ENCODE measurements at places on chromosomes 5 and 9.

- no peak for DNase-seq
These were observed 383.9 kb upstream of the DAB2 start for GRCh38 chr5:39808656-39809055.

- no peak for DNase-seq
These were observed 5.0 kb upstream of the SLC34A1 start for GRCh38 chr5:177378884-177379883.

GRCh38 chr5:58458743-58459145, 1.1 kb downstream of the PLK2 start:
- DNase-seq: no peak

DNA sequence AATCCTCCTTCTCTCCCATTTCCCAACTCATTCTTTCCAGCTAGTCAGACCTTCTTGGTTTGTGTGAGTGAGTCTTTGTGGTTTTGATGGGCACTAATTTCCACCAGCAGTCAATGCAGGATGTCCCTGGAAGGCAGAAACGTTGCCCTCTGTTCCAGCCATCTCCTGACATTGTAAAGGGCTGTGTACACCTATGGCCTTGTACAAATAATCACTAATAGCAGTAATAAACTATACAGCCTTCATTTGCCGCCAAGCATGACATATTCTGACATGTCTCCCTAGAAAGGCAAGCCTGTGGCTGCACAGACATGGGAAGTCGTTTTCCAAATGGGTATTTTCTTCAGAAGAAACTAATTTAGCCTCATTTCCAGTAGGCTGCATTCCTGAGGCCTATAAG, 18.4 kb upstream of the DENND1A start:
- DNase-seq: no peak

DNA sequence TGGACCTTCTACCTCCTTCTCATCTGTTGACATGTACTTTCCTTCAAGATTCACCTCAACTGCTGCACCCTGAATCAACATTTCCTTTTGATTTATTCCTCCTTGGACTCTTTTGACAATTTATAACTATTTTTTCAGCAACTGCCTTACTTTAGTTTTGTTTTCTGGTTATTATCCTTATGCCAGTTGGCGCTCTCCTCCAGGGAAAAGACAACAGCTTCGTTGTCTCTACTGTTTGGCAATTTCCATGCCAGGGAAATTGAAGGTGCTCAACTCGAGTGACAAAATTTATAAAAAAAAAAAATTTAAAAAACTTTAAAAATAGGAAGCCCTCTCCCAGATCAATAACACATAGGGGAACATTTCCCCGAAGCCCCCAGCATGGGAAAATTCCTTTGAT, 549.2 kb upstream of the DMAC1 start:
- DNase-seq: no peak

GRCh38 chr9:12776513-12777055, 1.8 kb downstream of the LURAP1L start:
- DNase-seq: no peak

GRCh38 chr5:56814361-56814962, 887 bp upstream of the MAP3K1 start:
- DNase-seq: peak; percentile 56

GRCh38 chr5:74476819-74477453, 163.6 kb downstream of the ENC1 start:
- DNase-seq: no peak

Data from NCI-H2029 (cell line).